ENCODE measurements at places on chromosomes 6 and 20.

DNA sequence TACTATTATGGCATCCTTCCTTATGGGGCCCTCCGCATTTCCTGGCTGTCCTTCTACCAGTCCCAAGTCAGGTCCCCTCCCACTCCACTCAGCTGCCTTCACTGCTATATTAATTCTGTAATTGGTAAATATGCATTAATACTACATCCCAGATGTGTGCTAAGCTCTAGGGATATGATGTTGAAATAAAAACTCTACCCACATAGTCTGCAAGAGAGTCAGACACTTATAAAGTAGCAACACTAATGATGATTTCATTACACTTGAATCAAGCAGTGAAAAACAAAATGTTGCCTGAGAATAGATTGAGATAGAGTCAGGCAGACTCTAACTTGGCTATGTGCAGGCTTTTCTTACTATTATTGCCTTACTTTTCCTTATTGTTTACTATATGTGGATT lies 62.4 kb downstream of the AIG1 start:
- DNase-seq, result no peak

- DNase-seq, result no peak
Measured at GRCh38 chr6:129701721-129702455, 8.1 kb downstream of the ARHGAP18 start.

GRCh38 chr6:102763891-102764290 lies 1370.4 kb downstream of the GRIK2 start:
- no peak for DNase-seq

- no peak for DNase-seq
Measured at GRCh38 chr20:36214684-36215256, 21.5 kb upstream of the AAR2 start.

- no peak for DNase-seq
Measured at GRCh38 chr20:25318471-25319240, 70.8 kb downstream of the PYGB start.

- no peak for DNase-seq
Measured at GRCh38 chr6:10269814-10270472, 144.9 kb downstream of the TFAP2A start.

GRCh38 chr20:8156235-8157079 lies 24.4 kb downstream of the PLCB1 start:
- DNase-seq, result no peak

- DNase-seq, result no peak
Measured at GRCh38 chr6:153135681-153136080, 4.6 kb upstream of the RGS17 start.

DNA sequence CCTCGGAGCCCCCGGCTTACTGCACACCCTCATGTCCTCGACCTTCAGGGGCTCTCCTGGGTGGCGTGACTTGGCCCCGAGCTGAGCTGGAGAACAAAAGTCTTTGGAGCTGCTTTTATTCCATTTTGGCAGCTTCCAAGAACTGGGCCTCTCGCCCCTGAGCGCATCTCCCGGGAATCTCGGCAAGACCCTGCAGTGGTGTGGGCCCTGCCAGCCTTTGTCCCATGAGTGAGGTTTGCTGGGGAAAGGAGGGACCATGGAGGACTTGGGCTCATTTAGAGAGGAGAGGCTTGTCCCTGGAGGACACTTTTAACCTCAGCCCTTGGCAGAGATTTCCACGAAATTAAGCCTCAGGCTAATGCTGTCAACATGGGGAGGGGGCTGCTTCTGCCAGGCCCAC lies 62.3 kb upstream of the SLCO4A1 start:
- no peak for DNase-seq

DNA sequence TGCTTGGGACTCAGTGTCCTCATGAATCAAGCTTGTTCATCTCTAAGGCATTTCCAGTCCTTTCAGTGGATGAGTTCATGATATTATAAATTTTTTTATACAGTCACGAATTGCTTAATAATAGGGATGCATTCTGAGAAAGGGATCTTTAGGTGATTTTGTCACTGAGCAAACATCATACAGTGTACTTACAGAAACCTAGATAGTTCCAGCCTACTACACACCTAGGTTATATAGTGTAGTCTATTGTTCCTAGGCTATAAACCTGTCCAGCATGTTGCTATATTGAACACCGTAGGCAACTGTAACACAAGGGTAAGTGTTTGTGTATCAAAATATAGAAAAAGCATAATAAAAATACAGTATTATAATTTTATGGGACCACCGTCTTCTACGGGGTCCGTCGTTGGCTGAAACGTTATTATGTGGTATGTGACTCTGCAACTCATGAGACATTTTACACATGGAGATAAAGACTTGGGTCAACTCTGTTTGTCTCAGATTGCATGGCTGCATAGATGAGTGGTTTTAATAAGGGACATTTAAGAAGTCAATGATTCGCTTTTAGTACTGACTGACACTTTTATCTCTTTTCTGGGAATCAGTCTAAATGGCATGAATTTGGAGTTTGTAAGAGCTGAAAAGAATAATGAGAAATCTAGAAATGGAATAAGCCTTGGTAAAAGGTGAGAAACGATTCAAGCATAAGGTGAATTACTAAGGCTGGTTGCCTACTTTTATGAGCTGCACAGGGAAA lies 33.2 kb downstream of the CLIC5 start:
- DNase-seq, result no peak

GRCh38 chr6:43491750-43492661 lies 14.6 kb downstream of the TJAP1 start:
- no peak for DNase-seq

DNA sequence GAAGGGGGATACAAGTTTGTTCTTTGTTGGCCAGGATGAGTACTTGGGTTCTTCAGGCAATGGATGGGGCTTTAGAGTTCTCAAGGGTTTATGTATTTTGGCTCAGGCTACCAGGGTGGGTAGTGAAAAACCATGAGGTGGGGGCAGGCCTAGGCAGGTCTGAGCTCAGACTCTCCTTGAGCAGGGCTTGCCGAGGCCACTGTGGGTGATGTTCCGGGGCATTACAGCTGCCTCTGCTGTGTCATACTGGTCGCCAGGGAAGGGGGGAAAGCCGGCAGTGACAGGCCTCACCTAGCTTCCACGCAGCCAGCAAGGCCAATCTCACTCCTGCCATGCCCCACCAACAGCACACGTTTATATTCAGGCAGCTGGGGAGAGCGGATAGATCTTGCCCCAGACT lies 79.6 kb downstream of the BCKDHB start:
- no peak for DNase-seq

- DNase-seq, result no peak
Measured at GRCh38 chr20:2871661-2872458, 1.4 kb upstream of the PTPRA start.

DNA sequence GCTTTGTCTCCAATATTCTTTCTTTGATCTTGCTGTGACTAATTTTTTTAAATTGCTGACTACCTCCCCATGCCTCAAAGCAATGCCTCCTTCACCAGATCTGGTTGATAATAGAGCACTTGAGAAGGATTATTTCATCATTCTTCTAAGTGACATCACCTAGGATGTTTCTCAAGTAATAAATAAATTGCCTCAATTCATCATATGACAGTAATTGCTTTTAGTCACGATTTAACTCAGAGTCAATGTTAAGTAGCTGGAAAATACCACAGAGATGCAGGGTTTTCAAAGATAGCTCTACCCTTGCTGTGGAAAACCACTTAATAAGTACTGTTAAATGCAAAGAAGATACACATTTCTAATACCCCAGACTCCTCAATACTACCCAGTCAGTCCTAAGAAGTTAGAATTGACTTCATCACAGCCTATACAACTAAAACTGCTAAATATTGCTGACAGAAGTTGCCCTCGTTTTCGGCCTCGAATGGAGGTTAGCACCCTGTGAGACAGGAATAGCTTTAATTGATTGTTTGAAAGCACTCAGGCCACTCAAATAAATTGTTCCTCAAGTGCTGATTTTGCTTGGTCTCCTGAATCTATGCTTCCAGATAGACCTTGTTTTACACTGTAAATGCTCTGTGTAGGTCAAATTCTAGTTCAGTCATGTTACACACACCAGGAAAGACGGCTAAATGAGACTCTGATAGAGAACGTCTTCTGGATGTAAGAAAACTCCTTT lies 640.6 kb upstream of the CHD6 start:
- DNase-seq, result no peak

- no peak for DNase-seq
Measured at GRCh38 chr6:135196739-135197510, 15.8 kb downstream of the MYB start.

DNA sequence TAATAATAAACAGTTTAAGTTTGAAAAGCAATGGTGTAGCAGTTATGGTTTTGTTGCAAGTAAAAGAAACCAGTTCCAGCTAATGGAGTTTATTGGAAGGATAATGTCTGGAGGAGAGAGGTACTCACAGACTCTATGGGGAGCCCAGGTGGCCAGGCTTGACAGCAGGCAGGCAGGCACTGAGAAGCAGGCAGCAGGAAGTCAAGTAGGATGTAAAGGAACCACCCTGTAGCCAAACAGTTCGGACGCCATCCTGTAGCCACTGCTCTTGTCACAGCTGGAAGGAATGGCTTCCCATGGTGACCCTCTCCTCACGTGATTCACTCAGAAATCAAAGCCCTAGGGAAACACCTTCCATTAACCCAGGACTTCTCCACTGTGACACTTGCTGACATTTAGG lies 96.7 kb upstream of the MC3R start:
- no peak for DNase-seq

- peak; percentile 47 for DNase-seq
Measured at GRCh38 chr6:37819802-37820717, 533 bp downstream of the ZFAND3 start.

GRCh38 chr6:140041056-140041455 lies 666.6 kb upstream of the CITED2 start:
- DNase-seq, result no peak

DNA sequence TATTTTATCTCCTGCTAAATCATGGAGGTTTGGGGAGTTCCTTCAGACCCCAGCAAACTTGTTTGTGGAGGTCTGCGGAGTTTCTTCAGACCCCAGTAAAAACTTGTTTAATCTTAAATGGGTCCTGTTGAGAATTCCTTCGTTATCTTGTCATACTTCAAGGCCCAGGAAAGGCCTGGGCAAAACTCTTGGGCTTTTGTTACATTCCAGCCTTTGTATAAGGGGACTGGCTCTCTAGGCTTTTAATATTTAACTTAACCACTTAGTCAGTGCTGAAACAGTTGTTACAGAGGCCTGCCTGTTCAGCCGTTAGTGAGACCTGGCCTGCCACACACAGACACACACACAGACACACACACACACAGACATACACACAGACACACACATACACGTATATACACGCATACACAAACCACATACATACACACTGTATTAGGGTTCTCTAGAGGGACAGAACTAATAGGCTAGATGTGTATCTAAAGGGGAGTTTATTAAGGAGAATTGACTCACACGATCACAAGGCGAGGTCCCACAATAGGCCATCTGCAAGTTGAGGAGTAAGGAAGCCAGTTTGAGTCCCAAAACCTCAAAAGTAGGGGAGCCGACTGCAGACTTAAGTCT lies 21.3 kb upstream of the CST3 start:
- DNase-seq, result no peak

- DNase-seq, result no peak
Measured at GRCh38 chr6:17418281-17419188, 25.1 kb downstream of the CAP2 start.

DNA sequence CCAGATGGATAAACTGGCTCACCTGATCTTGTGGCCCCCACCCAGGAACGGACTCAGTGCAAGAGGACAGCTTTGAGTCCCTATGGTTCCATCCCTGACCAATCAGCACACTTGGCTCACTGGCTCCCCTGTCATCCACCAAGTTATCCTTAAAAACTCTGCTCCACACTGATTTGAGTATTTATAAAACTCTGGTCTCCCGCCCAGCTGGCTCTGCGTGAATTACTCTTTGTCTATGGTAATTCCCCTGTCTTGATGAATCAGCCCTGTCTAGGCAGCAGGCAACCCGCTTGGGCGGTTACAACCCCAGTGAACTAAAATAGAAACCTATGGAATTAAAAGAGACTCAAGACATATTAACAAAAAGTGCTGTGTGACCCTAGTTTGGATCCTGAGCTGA lies 38.1 kb upstream of the CD83 start:
- DNase-seq, result no peak

DNA sequence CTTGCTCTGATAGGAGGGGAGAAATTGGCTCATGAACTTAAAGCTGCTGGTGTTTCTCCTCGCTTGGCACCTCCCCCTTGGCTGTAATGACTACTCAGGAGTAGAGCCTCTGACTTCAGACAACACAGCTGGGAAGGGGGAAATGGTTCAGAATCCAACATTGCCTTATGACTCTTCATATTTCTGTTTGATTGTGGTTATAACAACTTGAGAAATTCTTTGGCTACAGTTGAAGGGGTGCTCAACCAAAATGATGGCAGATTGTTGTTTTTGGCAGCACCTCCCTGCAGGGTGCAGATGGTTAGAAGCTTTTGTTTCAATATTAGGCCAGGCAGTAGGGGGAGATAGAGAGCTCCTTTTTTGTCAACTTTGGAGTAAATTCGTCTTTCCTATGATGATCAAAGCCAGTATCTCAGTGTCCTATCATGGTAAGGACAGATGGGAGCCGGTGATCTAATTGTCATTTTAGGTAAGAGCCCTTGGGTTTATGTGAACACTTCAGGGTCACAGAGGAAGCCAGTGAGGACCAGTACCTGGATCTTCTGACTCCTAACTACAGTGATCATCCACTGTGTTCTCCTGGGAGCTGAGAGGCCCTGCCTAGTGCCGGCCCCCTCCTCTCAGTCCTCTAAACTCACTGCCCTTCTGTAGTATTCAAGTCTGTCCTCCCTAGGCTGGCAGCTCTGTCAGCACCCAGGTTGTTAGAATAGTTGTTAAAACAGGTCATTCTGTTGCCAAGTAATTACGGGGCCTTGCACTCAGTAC lies 39.9 kb downstream of the RPRD1B start:
- DNase-seq, result no peak
